ENCODE measurements at places on chromosomes 4 and X.

DNA sequence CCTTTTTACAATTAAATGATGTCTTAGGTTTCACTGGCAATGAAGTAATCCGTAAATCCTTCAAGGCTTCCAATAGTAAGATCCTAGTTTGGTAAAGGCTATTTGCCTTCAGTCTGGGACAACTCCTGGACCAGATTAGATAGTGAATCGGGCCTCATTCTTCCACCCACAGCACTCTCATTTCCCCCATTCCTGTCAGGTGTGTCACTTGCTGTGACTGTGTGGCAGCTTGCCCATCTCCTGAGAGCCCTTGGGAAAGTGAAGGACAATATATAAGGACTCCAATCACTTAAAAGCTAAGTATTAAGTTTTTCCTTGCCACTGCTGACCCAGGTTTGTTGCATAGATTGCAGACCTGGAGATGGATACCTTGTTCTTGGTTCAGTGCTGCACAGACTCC is 3.3 kb upstream of the GASK1B start:
- no peak for DNase-seq

- DNase-seq = no peak
Observed at GRCh38 chr4:108685036-108685686, 34.8 kb downstream of the OSTC start.

GRCh38 chr4:7254736-7255487 is 62.6 kb downstream of the SORCS2 start:
- DNase-seq = no peak

- no peak for DNase-seq
Observed at GRCh38 chr4:47410271-47410670, 53.2 kb downstream of the COMMD8 start.

GRCh38 chr4:98929341-98930267 is 671 bp upstream of the EIF4E start:
- DNase-seq = peak; percentile 2

DNA sequence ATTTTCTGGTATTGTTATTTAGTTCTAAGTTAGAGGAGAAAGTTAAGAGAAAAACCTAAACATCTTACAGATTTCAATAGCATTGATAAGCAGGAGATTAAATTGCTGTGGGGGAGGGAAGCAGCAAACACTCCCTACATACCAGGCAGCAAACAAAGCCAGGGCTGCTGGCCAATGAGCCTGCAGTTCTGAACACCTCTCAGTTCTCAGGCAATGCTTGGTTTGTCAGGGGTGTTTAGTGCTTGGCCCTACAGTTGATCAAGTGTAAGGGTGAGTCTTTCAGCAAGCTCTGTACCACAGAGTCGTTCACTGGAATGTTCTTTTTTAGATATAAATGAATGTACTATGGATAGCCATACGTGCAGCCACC is 38.6 kb downstream of the EGFL6 start:
- DNase-seq = no peak

GRCh38 chrX:56787734-56788152 is 58.7 kb downstream of the NBDY start:
- DNase-seq = no peak

DNA sequence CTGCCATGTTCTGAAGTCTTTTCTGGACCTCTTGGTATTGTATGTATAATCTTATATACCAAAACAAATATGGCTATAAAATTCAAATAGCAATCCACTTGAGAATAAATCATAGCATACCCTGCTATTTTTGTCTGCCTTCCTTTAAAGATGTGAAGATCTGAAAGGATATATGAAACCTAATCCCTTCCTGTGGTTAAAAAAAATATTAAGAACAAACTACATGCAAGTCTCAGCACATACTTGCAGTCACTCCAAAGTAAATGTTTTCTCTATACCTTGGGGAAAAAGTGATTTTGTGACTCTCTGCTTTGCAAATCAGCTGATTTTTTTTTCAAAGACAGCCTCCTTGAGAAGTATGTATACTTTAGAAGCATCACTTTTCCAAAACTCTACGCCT is 322.9 kb downstream of the ANKRD50 start:
- no peak for DNase-seq

DNA sequence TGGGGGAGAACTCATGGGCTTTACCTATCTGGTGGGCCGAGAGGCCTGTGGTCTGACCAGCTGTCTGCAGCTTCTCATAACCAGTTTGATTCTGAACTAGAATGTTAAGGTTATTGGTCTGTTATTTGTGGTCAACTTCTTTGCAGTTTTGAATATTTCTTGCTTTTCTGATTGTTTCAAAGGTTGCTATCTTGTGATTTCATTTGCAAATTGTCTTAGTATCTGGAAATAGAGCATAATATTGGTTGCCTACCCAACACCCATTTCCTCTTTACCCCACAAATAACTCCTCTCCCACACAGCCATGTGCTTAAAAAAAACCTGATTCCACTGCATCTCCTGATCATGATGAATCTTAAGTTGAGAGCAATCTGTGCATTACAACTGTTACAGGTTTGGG is 39.1 kb upstream of the BMP2K start:
- DNase-seq = no peak

DNA sequence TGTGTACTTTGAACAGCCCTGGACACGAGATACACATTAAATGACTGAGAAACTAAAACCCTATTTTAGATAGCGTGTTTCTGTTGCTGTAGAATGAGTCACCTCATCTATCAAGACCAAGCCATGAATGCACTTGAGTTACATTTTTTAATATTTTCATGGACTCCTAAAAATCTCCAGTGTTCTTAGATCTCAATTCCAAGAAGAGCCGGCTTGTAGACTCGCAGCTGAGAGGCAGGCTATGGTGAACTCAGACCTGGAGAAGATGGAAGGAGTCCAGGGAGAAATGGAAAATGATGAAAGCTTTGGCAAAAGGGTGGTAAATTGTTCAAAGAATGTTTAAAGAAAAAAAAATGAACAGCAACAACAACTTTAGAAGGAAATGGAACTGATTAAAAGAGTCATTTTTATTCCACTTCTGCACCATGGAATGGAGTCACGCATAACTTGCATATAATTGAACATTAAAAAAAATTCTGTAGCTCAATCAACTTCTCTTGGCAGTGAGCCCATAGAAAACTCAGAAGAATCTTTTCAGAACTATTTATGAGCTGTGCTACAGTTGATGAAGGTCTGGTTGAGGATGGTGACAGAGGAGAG is 129.8 kb downstream of the MXRA5 start:
- no peak for DNase-seq

DNA sequence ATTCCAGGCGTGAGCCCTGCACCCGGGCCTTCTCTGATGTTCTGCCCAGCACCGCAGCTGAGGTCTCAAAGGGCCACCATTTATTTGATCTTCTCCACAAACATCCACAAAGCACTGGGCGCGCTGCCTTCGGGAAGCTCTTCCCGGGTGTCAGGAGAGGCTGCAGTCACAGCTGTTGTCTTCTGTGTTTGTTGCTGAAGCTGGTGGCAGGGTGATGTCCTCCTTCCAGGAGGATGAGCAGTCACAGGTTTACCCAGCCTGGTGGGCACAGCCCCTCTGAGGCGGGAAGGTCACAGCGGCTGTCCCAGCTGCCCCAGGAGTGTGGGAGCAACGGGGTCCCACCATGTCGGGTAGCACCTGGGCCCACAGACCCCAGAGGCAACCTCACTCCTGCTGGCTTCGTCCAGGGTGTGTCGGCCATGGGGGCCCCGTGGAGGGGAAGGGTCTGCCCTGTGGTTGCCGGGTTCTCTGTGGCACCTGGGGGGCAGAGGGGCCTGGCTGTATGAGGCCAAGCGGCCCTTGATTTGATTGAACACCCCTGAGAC is 27.6 kb downstream of the FGFRL1 start:
- no peak for DNase-seq

GRCh38 chrX:38221391-38221929 is 789 bp upstream of the SRPX start:
- DNase-seq = no peak

DNA sequence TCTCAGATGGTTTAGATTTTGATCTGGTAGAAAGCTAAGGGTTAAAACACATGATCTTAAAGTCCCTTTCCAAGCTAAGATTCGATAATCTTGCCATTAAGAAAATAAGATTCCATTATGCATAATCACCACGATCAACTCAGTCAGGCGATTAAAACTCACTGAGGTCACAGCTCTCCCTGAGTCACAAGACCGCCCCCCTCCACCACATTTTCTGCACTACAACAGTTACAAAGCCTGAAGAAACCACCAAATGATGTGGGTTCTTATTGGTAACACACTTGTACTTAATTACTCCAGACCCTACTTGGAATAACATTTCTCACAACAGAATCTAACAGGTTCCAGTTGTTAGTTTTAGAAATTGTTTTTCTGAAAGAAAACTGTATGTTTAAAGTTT is 62.8 kb downstream of the SH3KBP1 start:
- no peak for DNase-seq

DNA sequence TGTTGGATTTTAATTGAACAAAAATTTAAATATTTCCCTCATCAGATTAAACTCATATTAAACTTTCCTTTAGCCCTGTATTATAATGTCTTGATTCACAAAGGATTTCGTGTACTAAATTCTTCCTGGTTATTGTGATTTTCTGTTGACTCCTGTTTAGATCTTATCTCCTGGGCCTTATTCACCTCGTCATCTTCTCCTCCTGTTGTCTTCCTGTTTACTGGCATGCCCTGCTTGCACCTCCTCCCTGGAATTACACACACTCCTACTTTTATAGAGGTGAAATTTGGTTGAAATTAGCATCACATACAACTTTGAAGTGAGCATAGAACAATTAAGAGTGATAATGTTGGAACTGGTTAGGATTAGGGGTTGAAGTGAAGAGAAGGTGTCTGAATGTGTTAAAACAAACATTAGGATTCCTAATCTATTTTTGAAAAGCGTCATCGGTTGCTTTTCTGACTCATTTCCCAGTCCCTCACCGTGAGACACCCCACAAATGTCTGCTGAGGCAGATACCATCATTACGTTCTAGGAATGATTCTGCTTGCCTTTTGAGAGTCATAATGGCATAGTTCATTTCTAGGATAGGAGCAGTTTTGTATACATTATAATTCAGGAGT is 32.5 kb downstream of the TLL1 start:
- DNase-seq = no peak

GRCh38 chr4:2352729-2353221 is 65.7 kb downstream of the ZFYVE28 start:
- no peak for DNase-seq

GRCh38 chrX:136055651-136056221 is 70.5 kb downstream of the SLC9A6 start:
- DNase-seq = no peak

DNA sequence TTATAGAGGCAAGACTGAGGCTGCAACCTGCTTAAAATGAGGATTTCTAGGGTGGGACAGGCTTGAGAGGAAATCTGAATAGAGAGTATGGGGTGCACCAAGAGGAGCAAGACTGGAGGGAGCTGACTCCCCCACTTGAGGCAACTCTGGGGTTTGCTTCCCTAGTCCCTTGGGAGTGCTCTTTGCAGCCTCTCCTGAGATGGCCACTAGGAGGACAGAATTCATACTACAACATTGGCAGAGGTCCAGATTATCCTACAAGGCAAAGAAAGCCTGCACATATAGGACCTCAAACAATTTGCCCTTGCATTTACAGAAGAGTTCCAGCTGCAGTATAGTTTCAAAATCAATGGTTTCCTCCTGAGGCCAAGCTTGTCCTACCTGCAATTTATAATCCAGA is 830.9 kb downstream of the TECRL start:
- DNase-seq = no peak

DNA sequence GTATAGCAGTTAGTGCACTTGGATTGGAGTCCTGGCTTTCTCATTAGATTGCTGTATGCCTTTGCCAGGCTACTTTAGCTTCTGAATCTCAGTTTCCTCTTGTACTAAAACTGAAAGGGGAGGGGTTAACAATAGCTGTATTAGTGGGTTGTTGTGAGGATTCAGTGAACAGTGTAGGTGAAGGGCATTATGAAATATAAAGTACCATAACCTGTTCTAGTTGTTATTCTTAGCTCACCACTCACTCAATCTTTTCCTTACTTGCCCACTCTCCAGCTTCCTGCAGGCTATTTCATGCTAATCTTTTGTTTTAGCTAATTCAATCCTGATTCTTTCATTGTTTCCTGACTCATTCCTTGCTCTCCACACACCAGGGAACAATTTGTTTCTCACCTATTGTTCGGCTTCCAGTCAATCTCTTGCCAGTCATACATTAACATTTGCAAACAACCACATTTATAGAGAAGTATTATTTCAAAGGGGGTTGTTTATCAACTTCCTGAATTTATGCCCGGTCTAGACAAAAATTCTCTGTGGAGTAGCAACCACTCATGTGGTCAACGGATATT is 50.6 kb upstream of the EDA start:
- DNase-seq = no peak

GRCh38 chr4:180434131-180434895 is 1808.9 kb upstream of the TENM3 start:
- no peak for DNase-seq

GRCh38 chr4:40482985-40483647 is 146.5 kb downstream of the RBM47 start:
- DNase-seq = no peak

GRCh38 chrX:86348669-86349068 is 200.4 kb downstream of the DACH2 start:
- no peak for DNase-seq

DNA sequence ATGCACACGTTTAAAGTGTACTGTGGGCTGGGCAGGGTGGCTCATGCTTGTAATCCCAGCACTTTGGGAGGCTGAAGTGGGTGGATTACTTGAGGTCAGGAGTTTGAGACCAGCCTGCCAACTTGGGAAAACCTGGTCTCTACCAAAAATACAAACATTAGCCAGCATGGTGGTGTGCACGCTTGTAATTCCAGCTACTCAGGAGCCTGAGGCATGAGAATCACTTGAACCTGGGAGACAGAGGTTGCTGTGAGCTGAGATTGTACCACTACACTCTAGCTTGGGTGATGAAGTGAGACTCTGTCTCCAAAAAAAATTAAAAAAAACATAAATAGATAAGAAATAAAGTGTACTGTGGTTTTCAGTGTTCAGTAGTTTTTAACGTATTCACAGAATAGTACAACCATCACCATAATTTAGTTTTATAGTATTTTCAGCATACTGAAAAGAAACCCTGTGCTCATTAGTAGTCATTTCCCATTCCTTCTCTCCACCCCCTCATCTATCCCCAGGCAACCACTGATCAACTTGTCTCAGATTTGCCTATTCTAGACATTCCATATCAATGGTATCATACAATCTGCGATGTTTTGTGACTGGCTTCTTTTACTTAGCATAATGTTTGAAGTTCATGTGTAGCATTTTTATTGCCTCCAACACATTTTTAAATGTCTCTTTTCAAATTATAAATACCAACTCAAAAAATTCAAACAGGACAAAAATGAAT is 19.1 kb downstream of the SLAIN2 start:
- DNase-seq = no peak

- DNase-seq = no peak
Observed at GRCh38 chr4:147822128-147822527, 90.2 kb downstream of the ARHGAP10 start.

DNA sequence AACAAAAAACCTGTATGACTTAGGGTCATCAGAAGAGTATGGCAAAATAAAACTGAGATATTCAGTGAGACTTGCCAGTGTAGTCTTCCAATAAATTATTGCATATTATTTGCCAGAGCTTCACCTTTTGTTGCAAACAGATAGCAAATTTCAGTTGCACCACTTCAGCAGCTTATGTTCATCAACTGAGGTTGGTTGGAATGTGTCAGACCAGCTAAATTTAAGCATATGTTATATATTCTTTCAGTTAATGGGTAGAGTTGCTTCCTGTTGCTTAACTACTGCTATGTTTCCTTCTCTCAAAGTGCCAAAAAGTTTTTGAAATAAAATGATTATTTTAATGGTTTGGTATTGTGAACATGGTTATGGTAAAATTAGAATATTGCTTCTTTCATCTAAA is 61.5 kb downstream of the GALNT7 start:
- no peak for DNase-seq

Measured in stimulated activated CD8-positive, alpha-beta memory T cell treated with anti-CD3 and anti-CD28 coated beads, Interleukin-7, amount 100 ng/mL, for 1 hour (primary cell).